Activated naive CD4-positive, alpha-beta T cell treated with anti-CD3 and anti-CD28 coated beads for 36 hours (primary cell): ENCODE measurements at places on chromosomes 6 and 20. TPM values are rescaled to one million over a fixed set of nuclear protein-coding genes. Genes with fewer than 3 reads are reported as not detected.

PLCB4 gene
- not detected for total RNA-seq

PRKN gene
- 0.72 TPM for total RNA-seq

DYNLT2 gene
- 3.1 TPM for total RNA-seq

COL21A1 gene
- not detected for total RNA-seq

C6orf132 gene
- 0.14 TPM for total RNA-seq
